ENCODE measurements at places on chromosomes 4 and X.

DNA sequence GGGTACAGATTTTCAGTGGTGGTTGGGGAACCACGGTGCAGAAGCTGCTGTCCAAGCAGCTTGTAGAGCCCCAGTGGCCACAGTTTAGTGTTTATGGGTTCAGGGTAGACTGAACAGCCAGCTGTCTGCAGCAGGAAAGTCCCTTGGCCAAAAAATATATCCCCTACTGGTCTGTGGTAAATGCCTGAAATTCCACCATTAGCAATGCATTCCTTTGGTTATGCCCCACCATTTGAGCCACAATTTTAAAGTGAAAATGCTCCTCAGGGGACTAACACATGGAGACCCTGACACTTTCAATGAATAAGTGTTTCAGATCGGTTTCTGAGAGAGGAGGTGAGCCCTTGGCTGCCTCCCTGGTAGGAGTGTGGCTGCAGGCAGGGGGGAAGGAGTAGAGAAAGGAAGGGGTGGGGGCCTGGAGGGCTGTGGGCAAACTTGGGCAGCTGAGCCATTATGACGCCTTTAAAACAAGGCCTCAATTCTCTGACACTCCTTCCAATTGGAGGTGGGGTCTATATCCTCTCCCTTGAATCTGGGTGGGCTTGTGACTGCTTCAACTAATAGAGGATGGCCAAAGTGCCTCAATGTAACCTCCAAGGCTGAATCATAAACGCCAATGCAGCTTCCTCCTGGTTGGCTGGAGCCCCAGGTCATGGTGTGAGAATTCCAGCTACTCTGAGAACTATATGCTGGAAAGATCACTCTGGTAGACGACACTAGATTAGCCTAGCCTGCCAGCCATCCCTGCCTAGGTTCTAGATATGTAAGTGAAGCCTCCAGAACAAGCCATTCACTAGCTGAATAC is 75.8 kb upstream of the ATP6AP2 start:
- no peak for DNase-seq

GRCh38 chr4:64781737-64782326 is 372.6 kb upstream of the TECRL start:
- no peak for DNase-seq

DNA sequence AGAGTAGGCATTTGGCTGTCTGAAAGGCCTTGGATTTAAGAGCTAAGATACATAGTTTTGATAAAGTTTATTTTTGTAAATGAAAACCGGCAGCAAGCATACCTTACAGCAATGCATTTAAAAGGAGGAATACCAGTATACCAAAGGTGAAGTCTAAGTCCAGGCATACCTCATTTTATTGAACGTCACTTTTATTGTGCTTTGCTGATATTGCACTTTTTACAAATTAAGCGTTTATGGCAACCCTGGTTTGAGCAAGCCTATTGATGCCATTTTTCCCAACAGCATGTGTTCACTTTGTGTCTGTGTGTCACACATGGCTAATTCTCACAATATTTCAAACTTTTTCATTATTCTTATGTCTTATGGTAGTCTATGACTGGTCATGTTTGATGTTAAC is 8.4 kb upstream of the SLC6A14 start:
- no peak for DNase-seq

- DNase-seq: no peak
Observed at GRCh38 chr4:6297266-6297815, 27.7 kb downstream of the WFS1 start.

DNA sequence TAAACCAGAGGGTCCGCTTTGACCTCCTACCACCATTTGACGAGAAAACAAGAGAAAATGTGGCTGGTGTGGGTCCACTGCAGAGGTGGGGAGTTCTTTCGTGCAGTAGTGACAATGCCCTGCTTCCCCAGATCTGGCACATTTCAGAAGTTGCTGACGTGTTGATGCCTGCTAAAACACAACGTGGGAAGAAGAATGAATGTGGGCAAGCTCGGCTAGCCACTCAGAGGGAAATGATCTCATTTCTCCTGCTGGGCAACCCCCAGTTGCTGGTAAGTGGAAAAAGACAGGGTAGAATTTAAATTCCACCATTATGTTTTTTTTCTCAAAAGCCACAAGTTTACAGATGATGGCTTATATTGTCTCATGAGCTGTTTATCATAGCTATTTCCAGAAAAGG is 77.9 kb downstream of the LUZP4 start:
- DNase-seq: no peak

DNA sequence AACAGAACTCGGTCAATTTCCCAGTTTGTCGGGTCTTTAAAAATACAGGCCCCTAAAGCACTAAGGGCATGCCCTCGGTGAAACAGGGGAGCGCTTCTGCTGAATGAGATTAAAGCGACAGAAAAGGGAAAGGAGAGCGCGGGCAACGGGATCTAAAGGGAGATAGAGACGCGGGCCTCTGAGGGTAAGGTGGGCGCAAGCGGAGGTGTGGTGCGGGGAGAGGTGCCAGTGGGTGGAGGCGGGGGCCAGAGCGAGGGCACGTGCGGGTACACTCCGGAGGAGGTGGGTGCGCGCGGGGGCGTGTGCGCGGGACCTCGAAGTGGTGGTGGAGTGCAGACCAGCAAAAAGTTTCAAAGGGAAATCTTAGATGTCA is 787 bp upstream of the TET2 start:
- peak; percentile 23 for DNase-seq

- DNase-seq: no peak
Observed at GRCh38 chr4:52984462-52984881, 122.4 kb downstream of the RASL11B start.

GRCh38 chrX:81708487-81708886 is 506.6 kb downstream of the SH3BGRL start:
- no peak for DNase-seq

DNA sequence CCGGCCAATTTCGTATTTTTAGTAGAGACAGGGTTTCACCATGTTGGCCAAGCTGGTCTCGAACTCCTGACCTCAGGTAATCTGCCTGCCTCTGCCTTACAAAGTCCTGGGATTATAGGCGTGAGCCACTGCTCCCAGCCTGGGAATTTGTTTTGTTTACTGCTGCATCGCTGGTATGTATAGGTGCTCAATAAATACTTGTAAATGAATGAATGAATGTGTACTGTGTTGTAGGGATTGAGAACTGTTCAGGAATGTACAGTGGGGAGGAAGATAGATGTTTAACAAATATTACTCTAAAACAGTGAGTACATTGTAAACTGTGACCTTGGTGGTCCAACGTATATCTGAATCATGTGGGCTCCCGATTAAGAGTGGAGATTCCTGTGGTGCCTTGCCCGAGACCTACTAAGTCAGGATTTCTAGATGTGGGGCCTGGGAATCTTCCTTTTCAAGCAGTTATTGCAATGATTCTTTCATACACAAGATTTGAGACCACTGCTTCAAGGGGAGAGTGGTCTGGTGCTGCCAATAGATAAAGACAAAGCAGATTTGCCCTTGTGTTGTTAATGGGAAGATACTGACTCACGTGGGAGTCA is 41.0 kb downstream of the WWC2 start:
- no peak for DNase-seq

GRCh38 chrX:18797141-18797540 is 89.7 kb downstream of the PPEF1 start:
- DNase-seq: no peak

GRCh38 chrX:153726286-153727122 is 1.8 kb downstream of the ABCD1 start:
- DNase-seq: no peak

GRCh38 chr4:105496899-105497298 is 23.0 kb upstream of the PPA2 start:
- DNase-seq: no peak

DNA sequence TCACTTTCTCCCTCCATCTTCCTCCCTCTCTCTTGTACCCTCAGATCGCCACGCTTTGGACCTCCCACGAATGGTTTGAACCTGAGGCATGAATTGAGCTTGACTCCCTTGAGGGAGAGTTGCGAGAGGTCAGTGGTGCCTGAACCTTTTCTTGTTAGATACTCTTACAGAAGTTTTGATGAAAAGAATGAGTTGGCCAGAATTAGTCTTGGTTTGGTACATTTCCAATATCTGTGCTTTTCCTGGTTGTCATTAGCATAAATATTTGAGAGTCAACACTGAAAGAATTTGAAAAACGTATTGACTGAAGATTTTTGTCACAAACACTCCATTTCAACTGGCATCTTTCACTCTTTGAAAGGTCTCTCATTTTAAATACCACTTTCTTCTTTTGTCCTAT is 510.6 kb upstream of the DIPK2B start:
- DNase-seq: no peak

- DNase-seq: no peak
Observed at GRCh38 chr4:72505314-72505744, 63.7 kb downstream of the ADAMTS3 start.

DNA sequence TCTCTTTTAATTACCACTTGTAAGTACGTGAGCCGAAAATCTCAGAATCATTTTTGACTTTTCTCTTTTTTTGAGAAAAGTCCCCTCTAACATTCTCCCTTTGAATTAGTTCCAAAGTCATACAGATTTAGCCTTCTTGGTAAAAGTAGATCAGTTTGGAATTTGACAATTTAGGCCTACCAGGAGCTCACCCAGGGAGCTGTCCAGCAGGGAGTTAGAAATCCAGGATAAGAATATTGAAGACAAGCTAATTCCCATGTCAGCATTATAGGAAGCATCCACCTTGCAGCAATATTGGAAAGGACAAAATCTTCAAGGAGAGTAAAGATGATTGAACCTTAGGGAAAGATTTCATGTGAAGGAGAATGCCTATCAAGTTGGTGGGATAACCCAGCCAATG is 352.2 kb upstream of the CPEB2 start:
- DNase-seq: no peak

- DNase-seq: no peak
Observed at GRCh38 chr4:85952528-85952927, 407.3 kb downstream of the MAPK10 start.

GRCh38 chr4:146134761-146135445 is 40.6 kb upstream of the LSM6 start:
- DNase-seq: no peak

DNA sequence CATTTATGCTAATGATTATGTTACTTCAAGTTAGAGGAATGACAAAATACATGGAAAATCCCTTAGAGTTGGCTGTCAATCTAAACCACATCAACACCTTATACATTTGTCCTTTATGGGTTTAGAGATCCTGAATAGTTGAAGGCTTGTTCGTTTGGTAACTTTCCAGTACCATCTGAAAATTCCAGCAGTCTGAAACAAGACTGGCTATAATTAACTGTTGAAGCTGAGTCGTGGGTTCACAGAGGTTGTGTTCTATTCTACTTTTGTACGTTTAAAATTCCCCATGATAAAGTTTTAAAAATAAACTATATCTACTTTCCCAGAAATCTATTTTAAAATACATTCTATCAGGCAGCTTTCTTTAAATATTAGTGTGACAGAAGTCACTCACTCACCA is 73.0 kb downstream of the USP46 start:
- no peak for DNase-seq

- DNase-seq: no peak
Observed at GRCh38 chrX:13825178-13825762, 8.4 kb upstream of the GPM6B start.

DNA sequence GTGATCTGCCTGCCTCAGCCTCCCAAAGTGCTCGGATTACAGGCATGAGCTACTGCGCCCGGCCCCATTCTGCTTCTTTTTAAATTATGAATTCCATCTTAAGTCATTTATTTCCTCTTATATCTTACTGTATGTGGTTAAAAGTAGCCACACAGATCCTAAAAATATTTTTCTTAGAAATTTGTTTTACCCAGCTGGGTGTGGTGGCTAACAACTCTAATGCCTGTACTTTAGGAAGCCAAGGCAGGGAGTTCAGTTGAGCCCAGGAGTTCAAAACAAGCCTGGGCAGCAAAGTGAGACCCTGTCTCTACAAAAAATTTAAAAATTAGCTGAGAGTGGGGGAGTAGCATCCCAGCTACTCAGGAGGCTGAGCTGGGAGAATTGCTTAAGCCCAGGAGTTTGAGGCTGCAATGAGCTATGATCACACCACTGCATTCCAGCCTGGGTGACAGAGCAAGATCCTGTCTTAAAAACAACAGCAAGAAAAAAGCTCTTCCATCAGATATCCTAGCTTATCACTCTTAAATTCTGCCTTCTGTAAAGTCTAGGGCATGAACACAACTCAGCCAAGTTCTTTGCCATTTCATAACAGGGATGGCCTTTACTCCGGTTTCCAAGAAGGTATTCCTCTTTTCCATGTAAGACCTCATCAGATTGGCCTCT is 15.1 kb upstream of the AFF1 start:
- no peak for DNase-seq

GRCh38 chr4:18684932-18685331 is 663.4 kb upstream of the LCORL start:
- DNase-seq: no peak

- DNase-seq: no peak
Observed at GRCh38 chr4:40200875-40201801, 4.3 kb downstream of the RHOH start.

- DNase-seq: no peak
Observed at GRCh38 chrX:17030092-17030491, 83.6 kb downstream of the REPS2 start.

GRCh38 chr4:111362941-111363361 is 740.1 kb upstream of the PITX2 start:
- no peak for DNase-seq

DNA sequence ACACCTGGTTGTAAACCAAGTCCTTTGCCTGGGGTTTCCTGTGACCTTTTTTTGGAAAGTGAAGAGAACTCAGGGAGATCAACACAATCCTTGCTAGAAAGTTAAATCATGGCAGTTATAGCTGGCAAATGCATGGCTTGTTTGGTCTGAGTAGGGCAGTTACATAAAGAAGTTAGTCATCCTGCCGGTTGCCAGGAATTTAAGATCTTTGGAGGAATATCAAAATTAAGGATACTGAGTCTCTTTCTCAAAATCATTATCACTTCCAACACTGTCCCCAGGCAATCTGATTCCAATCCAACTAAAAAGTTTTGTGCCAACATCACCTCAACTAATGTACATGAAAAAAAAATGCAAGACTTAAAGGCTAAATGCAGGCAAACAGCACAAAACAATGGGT is 40.3 kb downstream of the C4orf54 start:
- no peak for DNase-seq

DNA sequence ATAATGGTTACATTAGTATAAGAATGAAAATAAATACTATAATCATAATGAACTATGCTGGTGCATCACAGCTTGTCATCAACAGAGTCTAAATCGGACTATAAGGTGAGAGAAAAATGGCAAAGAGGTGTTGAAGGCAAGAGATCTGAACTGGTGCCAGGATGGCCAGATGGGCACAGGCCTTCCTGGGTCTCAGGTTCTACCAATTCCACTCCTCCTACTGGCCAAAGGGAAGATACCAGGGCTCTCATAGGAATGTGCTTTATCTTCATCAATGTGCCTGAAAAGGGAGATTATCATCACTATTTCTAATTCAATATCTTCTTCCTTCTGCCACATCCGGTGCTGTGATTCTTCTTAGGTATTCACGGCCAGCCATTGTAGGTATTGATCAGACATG is 107.6 kb downstream of the GASK1B start:
- no peak for DNase-seq
